T47D (cell line): ENCODE measurements at places on chromosomes 6 and 20.

- no peak for DNase-seq
These were observed 112.0 kb downstream of the ZMYND8 start for GRCh38 chr20:47244451-47244850.

DNA sequence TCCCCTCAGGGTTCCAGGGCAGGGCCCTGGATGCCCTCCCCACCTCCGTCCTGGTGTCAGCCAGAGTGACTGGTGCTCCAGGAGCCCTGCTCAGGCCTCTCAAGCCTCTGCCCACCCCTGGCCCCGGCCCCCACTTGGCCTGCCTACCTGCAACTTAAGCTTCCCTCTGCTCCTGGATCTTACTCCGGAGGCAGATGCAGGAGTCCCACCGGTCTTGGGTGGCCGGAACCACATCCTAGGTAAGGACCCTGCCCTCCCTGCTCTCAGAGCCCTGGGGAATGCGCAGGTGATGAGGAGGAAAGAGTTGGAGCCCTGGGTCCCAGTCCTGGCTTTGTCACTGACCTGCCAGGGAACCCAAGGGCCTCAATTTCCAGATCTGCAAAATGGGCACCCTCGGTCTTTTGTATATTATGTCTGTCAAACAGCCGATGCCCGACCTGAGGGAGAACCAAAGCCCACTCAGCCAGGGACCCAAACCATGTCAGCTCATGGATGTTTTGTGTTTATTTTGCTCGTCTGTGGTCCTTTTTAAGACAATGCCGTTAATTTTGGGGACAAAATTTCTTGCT lies 34.5 kb upstream of the BPIFA2 start:
- no peak for DNase-seq

DNA sequence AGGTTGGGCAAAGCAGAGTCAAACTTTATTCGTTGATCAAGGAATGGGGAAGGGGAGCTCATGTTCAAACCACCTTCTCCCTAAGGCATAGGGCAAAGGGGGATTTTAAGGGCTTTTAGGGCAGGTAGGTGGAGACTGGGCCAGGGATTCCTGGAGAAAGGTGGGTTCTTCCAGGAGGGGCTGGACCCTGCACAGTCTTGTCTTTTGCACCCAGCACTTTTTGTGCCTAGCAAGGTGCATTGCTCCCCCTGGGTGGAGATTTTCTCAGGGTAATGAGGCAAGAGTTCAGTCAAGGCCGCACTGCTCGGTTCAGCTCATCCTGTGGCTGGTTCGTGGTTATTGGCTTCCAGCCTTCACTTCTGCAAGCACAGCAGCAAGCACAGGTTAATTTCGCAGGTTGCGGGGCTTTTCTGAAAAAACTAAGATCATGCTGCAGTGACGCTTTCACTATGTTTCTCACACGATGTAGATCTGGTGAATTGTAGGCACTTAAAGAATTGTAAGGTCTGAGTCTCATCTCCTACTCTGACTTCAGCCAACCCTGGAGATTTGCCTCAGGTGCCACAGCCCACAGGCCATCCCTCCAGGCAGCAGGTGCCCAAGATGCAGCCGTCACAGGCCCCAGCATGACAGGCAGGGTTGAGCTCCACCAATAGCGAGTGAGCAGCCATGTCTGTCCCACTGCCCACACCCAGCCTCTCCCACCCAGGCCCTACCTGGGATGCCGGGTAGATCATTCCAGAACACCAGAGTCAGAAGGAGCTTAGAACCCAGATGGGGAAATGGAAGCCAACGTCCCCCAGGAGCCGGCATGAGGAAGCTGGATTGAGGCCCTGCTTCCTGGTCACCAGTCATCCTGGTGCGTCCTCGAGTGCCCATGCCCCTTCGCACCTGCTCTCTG lies 37.1 kb downstream of the SUN5 start:
- no peak for DNase-seq

DNA sequence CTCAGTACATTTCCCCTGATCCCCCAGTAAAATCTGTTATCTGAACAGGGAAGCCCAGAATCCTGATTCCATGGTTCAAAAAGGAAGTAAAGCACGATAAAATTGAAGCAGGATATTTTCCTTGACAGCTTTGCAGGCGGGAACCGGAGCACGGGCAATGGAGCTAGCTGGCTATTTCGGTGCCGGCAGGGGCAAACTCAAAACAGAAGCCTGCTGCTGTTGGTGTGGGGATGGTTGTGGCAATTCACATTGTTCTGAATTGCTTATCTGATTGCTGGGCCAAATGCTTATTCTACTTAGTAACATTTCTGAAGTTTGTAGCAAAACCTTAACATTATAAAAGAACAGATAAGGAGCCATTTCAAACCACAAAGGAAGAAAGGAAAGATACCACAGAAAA lies 172.4 kb downstream of the MMS22L start:
- no peak for DNase-seq

GRCh38 chr6:137361701-137362100 lies 132.5 kb downstream of the OLIG3 start:
- no peak for DNase-seq
